Effector memory CD4-positive, alpha-beta T cell (primary cell): ENCODE measurements at places on chromosomes 4 and X.

GRCh38 chr4:41795796-41796385 lies 47.4 kb upstream of the PHOX2B start:
- no peak for DNase-seq

- DNase-seq: no peak
Observed at GRCh38 chrX:16457239-16457638, 192.7 kb upstream of the S100G start.

DNA sequence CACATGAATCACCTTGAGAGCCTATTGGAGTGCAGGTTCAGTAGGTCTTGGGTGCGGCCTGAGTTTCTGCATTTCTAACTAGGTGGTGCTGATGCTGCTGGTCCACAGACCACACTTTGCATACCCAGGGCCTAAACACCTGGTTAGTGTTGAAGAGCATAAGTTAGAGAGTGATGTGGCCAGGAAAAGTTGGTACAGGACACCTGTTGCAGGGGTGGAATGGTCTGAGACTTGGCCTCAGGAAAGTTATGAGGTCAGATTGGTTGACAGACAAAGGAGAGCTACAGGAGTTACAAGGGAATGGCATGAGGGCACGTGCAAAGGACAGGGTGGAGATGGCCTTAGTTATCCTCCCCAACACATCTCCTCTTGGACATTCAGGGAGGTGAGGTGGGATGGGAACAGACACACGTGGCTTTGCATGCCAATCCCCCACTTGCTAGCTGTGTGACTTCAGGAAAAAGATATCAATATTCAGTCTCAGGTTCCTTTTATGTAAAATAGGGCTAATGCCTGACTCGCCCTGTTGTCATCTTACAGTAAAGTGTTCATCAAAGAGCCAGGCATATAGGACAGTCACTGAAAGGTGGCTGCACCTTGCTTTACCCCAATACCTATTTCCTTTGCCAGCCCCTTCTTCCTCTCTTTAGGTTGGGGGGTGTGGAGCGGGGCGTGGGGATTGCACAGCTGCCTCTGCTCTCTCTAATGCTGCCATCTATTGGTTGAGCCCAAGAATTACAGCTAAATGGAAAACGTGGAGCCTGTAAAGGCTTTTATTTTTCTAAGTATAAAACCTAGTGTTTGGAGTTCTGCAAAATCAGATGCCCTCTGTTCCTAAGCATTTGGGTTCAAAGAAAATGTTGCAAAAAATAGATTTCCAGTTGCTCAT lies 47.5 kb downstream of the ATG4A start:
- no peak for DNase-seq

DNA sequence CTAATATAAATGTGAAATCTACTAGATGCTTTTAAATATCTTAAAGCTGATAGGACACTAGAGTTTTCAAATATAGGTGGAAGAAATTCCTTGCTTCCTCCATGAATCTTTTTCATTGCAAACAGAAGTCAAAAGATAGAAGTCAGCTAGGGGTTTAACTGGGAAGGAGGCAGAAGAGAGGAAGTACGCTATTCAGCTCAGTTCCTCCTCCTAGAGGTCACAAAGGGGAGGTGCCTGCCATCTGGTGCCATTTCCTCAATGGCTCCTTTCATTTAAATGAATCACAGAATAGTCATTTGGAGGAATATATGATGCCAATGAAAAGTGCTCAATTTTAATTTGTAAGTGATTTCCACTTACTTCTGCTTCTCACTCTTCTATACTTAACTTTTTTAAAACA lies 8.5 kb downstream of the COL25A1 start:
- DNase-seq: no peak

GRCh38 chr4:186291256-186291890 lies 25.4 kb downstream of the F11 start:
- no peak for DNase-seq

- DNase-seq: no peak
Observed at GRCh38 chrX:141164406-141164805, 12.5 kb downstream of the LDOC1 start.
